ENCODE measurements at places on chromosomes 2 and 18.

GRCh38 chr2:1835581-1836201 lies 91.4 kb upstream of the PXDN start:
- DNase-seq: no peak

- no peak for DNase-seq
Measured at GRCh38 chr2:138267161-138267901, 234.2 kb upstream of the SPOPL start.

DNA sequence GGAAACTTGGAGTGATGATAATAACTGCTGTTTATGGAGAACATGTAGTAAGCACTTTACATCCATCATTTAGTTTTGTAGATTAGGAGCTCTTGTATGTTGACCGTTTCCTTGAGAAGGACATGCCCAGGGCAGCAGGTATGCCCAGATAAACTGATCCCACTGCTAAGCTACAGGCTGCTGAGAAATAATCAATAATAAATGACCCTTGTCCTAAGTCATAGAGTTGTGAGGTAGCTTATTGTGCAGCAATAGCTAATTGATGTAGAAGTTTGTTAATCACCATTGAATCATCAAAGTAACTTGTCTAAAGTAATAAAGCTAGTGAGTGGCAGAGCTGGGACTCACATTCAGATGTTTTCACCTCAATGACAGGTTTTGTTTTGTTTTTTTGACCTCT lies 287.2 kb upstream of the CYRIA start:
- DNase-seq: no peak

- DNase-seq: no peak
Measured at GRCh38 chr2:128986867-128987268, 668.2 kb upstream of the HS6ST1 start.

DNA sequence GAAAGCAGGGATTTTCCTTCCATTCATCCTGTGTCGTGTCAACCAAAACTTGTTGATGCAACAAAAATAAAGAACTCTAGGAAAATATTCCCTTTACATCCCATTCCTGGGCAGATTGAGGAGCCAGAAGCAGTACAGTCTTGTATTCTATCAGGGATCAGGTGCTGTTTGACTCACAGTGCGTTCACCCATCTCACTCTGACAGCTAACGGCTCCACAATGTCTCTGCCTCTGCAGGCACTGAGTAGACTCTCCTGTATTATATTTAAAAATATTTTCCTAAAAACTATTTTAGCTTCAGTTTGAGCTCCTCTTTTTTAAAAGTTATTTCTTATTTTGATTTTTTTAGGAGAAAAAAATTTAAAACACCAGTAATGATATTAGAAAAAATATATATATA lies 600.6 kb upstream of the SALL3 start:
- no peak for DNase-seq
